ENCODE measurements at places on chromosomes 7 and 10.

DNA sequence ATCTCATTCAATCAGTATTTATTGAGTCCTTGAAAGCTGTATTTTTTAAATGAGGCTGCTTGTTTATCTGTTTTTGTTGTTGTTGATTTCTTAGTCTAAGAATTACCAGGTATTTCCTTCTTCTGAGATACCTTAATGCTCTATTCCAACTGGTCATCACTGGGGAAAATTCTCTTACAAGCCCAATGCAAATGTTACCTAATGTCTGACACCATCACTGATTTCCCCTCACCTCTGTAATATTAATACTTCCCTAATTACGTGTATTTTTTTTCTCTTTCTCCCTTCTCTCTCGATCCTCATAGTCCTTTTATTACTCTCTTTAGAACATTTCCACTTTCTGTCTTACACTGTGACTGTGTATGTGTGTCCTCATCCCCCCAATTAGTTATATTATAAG is 13.9 kb downstream of the HDAC9 start:
- DNase-seq = no peak

GRCh38 chr10:98470850-98471249 is 24.1 kb upstream of the HPS1 start:
- DNase-seq = no peak

DNA sequence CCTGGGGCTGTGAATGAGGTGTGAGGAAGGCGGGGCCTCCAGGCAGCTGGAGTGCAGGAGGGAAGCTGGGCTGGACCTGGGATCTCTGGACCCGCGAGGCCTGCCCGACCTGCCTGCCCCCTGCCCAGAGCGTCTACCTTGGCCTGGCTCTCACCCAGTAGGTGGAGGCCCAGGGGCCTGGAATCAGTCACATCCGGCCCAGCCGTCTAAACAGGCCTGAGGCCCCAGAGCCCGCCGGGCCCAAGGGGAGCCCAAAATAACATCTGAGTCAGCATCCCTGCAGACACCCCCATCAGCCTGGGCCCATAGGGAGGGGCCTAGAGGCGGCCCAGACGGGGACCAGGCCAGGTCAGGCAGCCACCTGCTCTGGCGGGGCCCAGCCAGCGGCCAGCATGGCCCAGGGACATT is 15.1 kb upstream of the ELN start:
- no peak for DNase-seq

DNA sequence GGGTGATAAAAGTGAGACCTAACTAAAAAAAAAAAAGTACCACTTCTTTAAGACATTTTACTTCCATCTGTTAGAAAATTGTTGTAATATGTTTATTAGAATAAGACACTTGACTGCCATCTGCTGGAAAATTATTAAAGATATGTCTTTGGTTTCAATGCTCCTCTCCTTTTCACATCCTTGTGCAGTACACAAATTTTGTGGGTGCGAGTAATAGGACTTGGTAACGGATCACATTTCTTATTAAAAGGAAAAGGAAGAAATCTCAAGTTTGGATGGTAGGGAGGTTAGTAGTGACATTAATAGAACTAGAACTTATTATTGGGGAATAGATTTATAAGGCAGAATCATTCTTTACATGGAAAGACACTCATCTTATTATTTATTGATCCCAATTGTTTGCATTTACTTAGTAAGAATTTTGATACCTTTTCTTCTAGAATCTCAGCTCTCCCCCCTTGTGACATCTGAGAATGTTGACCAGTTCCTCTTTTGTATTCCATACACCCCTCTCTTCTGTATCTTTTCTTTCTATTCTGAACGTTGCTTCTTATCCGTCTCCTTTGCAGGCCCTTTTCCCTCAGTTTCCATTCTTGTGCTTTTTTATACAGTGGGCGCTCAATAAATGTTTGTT is 43.0 kb upstream of the RPA3 start:
- no peak for DNase-seq

DNA sequence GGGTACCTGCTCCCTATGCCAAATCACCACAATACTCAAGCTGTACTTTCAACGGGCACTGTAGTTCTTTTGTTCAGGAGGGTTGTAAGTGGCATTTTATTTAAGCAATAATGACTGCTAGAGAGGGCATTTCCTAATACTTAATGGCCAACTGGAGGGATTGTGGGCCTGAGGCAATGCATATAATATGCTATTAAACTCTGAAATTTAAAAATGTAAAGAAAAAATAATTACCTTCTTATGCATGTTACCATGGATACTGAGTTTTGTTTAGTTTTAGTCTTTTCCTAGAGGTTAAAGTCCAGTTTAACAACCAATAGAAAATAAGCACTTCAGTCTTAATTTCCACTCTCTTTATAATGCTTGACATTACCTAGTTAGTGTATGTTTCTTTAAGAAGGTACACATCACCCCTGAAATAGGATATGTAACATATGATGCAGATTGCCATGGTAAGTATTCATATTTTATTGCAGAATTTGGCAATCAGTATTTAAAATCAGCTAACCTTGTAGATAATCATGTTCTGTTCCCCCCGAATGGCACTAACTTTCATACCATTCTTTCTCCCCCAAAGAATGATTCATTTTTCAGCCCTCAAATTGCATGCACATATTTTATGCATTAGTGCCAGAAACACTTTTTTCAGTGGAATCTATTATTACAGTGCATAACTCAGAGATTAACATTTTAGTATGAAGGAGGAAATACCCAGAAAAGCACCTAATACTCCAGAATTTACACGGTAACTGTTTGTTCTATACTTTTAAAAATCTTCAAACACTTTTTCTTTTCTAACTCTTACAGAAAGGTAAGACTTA is 90.3 kb upstream of the ZNF438 start:
- no peak for DNase-seq

Measured in right kidney (tissue), 9 donors.